Panc1 (cell line): ENCODE measurements at places on chromosomes 5 and 9.
A peak's percentile ranks its signal among the peaks of the same experiment; 100 is the strongest.

DNA sequence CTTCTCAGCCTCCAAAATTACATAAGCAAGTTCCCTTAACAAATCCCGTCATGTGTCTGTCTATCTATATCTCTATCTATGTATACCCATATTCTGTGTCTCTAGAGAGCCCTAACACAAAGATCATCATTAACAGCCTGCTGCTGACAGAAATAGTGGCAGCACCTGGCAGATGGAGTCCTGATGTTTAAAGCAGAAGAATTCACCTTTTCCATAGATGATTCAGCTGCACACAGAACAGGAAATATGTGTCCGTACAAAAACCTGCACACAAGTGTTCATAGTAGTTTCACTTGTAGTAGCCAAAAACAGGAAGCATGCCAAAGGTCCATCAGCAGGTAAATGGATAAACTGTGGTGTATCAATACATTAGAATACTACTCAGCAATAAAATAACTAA is 45.0 kb upstream of the ACO1 start:
- H3K36me3 ChIP-seq, result no peaks in the 10 kb centered on the region
- H3K27me3 ChIP-seq, result no peaks in the 10 kb centered on the region
- no peak for DNase-seq
- no peak overlapping the region for H3K27ac ChIP-seq

DNA sequence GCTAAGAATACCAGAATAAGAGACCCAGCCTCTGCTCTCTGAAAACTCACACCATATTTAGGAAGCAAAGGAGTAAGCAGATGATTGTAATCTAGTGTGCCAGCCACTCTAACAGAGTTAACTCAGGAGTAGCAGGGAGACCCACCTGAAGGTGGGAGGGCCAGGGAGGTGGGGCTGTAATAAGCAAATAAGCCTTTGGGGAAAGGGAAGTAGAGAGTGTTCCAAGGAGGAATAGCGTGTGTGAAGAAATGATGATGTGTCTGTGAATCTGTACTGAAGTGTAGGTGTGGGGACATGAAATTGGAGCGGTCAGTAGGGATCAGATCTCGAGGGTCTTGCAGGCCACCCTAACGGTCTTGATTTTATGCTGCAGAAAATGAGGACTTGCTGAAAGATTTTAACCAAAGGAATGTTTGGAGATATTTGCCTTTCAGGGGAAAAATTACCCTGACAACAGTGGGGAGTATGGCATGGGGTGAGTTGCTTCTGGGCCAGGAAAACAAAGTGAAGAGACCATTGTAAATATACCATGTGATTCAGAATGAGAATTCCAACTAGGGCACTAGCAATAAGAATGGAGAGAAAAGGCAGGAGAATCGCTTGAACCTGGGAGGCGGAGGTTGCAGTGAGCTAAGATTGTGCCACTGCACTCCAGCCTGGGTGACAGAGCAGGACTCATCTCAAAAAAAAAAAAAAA is 44.1 kb upstream of the FSD1L start:
- H3K4me1 ChIP-seq, result no peaks in the 10 kb centered on the region
- no peak for DNase-seq
- no peaks in the 10 kb centered on the region for H3K36me3 ChIP-seq
- H3K27me3 ChIP-seq, result no peaks in the 10 kb centered on the region
- H3K27ac ChIP-seq, result no peak overlapping the region

GRCh38 chr5:167835146-167835545 is 456.3 kb upstream of the WWC1 start:
- no peak for DNase-seq
- no peak overlapping the region for H3K27ac ChIP-seq
- H3K27me3 ChIP-seq, result 0 out of 2 replicates have a peak, but pooled peaks cover 3% of the 10 kb centered on the region
- H3K4me1 ChIP-seq, result no peaks in the 10 kb centered on the region
- H3K4me3 ChIP-seq, result no peak overlapping the region

GRCh38 chr5:38541174-38541725 is 15.2 kb downstream of the LIFR start:
- peaks cover 31% of the 10 kb centered on the region for H3K4me1 ChIP-seq
- DNase-seq, result no peak
- H3K4me3 ChIP-seq, result no peak overlapping the region
- H3K27ac ChIP-seq, result peak overlapping the region; percentile 48; the same call in 1 of the 2 replicates
- no peaks in the 10 kb centered on the region; the same call in 1 of the 2 replicates for H3K36me3 ChIP-seq

- no peaks in the 10 kb centered on the region for H3K36me3 ChIP-seq
- DNase-seq, result no peak
- H3K4me3 ChIP-seq, result no peak overlapping the region
- H3K4me1 ChIP-seq, result no peaks in the 10 kb centered on the region
- no peak overlapping the region for H3K27ac ChIP-seq
These were observed 108.6 kb upstream of the TMEM161B start for GRCh38 chr5:88377240-88377639.

- H3K27ac ChIP-seq, result no peak overlapping the region
- H3K36me3 ChIP-seq, result no peaks in the 10 kb centered on the region
- no peak for DNase-seq
- no peaks in the 10 kb centered on the region for H3K27me3 ChIP-seq
These were observed 147.8 kb downstream of the RXRA start for GRCh38 chr9:134474055-134474370.

DNA sequence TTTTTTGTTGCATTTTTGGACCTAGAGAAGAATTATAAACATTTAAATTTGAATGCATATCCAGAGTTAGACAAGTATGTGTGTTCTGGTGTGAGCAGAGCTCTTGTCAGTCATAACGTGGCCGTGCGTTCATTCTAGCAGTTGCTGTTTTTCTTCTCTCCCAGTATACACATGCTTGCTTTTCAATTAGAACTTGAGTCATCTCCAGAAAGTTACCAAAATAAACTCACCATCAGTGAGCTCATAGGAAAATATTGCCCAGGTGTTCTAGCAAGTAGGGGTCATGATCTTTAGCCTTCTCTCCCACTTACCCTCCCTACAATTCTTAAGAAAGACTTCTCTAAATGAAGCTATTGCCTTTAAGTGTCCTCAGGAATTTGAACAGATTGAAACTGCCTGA is 247.5 kb upstream of the TUT7 start:
- H3K4me1 ChIP-seq, result no peaks in the 10 kb centered on the region
- no peak for DNase-seq
- H3K27ac ChIP-seq, result no peak overlapping the region
- no peaks in the 10 kb centered on the region for H3K27me3 ChIP-seq

DNA sequence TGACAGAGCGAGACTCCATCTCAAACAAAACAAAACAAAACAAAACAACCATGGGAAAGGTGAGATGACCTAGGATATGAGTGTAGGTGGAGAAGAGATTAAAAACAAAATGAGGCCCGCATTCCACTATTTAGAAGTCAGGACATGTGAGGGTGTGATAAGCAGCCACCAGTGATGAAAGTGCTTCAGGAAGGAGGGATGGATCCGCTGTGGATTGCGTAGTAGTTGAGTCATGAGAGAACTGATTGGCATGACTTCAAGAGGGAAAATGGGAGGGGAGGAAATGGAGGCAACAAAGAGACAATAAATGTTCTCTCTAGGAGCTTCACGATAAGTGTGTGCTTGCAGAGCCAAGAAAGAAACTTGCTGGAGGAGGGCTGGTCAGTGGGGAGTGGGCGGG is 367.6 kb downstream of the ARL15 start:
- H3K36me3 ChIP-seq, result no peaks in the 10 kb centered on the region
- H3K27me3 ChIP-seq, result no peaks in the 10 kb centered on the region
- no peak for DNase-seq
- no peak overlapping the region for H3K4me3 ChIP-seq
- H3K4me1 ChIP-seq, result no peaks in the 10 kb centered on the region
- no peak overlapping the region for H3K27ac ChIP-seq

- no peaks in the 10 kb centered on the region for H3K36me3 ChIP-seq
- peaks cover 5% of the 10 kb centered on the region for H3K4me1 ChIP-seq
- no peak overlapping the region for H3K27ac ChIP-seq
- peak overlapping the region; percentile 61 for H3K4me3 ChIP-seq
- DNase-seq, result no peak
- no peaks in the 10 kb centered on the region for H3K27me3 ChIP-seq
These were observed 786 bp upstream of the NTNG2 start for GRCh38 chr9:132160802-132161742.

DNA sequence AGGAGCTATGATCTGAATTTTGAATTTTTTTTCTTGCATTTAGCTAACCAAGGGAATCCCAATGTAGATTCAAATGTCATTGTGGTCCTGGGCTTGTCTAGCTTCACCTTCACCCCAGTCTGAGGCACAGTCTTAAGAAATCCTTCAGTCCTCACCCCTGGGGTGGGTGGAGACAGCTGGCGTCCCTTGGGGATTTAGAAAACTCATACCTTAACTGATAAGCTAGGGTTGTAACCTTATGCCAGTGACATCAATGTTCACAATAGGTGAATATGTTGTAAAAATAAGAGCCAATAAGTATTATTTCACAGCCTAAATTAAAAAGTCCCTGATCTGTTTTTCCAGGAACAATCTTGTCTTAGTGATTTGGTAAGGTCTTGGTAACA is 4.6 kb downstream of the ISOC1 start:
- peaks cover 6% of the 10 kb centered on the region; the same call in 1 of the 2 replicates for H3K4me1 ChIP-seq
- no peak overlapping the region for H3K27ac ChIP-seq

DNA sequence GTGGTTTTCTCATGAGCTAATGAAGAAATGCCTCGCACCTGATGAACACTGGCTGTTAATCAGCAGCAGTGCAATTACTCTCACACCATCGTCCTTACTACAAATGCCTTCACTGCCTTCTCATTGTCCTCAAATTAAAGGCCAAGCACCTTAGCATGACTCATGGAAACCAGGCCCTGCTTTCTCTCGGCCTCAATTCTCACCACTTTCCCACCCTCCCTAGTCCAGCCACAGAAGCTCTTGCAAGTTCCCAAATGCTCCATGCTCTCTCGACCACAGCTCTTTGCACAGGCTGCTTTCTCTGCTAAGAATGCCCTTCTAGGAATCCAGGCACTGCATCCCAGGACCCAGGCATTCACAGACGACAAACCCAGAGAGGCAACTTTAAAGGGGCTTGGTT is 94.6 kb upstream of the KLF4 start:
- no peaks in the 10 kb centered on the region for H3K4me1 ChIP-seq
- H3K27me3 ChIP-seq, result no peaks in the 10 kb centered on the region
- H3K36me3 ChIP-seq, result no peaks in the 10 kb centered on the region
- no peak overlapping the region for H3K27ac ChIP-seq

DNA sequence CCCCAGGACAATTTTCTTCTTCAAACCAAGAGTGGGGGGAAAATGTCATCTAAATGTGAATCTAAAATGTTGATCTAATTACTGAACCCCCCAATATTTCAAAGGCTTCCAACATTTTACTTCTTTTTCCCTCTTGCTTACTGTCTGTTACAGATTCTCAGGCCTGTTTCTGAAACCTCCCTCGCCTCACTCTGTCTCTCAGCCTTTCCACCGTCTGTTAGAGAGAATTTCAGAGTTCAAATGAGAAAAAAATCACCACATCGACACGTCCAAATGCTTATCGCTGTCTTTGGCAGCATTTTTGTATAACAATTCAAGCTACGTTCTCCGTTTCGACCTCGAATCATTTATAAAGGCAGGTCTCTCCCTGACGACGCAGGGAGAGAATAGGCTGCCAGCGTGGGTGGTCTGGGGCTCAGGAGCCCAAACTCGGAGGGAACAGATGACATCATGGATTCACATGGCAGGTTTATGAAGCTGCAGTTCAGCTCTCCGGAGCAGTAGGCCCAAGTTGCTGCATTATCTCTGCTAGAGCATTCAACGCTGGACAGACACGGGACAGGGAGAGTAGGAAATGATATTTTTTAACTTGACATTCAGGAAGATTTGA is 139.8 kb downstream of the GAS1 start:
- no peak overlapping the region for H3K4me3 ChIP-seq
- no peaks in the 10 kb centered on the region for H3K36me3 ChIP-seq
- H3K27me3 ChIP-seq, result no peaks in the 10 kb centered on the region
- DNase-seq, result no peak
- H3K4me1 ChIP-seq, result no peaks in the 10 kb centered on the region

DNA sequence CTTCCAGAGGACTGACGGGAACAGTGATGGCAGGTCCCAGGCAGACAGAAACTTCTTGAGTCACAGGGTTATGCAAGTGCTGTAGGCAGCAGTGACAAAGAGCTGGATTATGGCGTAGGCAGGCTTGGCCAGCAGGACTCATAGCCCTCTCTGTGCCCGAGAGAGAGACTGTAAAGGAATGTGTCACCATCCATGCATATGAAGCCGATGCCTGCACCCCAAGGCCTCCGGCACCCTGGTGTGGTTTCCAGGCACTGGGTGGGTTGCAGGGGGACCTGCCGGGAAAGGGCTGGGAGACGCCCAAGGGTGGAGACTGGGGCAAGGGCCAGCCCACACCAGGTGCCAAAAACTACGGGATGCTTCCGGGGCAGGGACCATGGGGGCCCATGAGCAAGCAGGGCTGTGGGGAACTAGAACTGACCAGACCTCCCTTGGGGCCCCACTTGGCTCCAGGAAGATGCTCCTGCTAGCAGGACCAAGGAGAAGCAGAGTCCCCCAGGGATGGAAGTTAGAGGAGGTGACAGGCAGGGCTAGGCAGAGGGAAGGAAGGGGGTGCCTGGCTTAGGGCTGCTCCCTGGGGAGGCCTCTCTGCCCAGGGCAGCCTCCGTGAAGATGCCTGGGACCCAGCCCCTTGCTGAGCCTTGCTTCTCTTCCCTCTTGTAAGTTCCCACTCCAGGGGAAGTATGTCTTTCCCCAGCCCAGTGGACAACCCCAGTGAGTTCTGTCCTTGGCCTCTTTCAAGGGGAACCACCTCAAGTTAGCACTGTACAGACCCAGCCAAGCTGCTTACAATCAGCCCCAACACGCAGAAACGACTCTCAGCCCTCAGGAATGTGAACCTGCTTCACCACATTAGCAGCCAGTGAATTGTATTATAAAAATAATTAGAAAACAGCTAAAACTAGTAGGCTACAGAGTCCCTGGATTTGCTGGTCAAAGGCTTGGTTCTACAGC is 10.5 kb upstream of the IPPK start:
- no peak overlapping the region for H3K4me3 ChIP-seq
- H3K27ac ChIP-seq, result no peak overlapping the region
- H3K4me1 ChIP-seq, result no peaks in the 10 kb centered on the region

- no peak overlapping the region for H3K27ac ChIP-seq
- no peak for DNase-seq
- 0 out of 2 replicates have a peak, but pooled peaks cover 2% of the 10 kb centered on the region for H3K4me1 ChIP-seq
These were observed 25.1 kb downstream of the XRCC4 start for GRCh38 chr5:83102364-83102980.

- H3K36me3 ChIP-seq, result no peaks in the 10 kb centered on the region; the same call in 1 of the 2 replicates
- DNase-seq, result peak; percentile 32
- H3K4me3 ChIP-seq, result peak overlapping the region; percentile 79
- H3K27ac ChIP-seq, result peak overlapping the region; percentile 96
- H3K27me3 ChIP-seq, result no peaks in the 10 kb centered on the region
- H3K4me1 ChIP-seq, result peaks cover 12% of the 10 kb centered on the region
These were observed 909 bp downstream of the AFF4 start for GRCh38 chr5:132962429-132963021.
